ENCODE measurements at places on chromosomes 4 and X.

DNA sequence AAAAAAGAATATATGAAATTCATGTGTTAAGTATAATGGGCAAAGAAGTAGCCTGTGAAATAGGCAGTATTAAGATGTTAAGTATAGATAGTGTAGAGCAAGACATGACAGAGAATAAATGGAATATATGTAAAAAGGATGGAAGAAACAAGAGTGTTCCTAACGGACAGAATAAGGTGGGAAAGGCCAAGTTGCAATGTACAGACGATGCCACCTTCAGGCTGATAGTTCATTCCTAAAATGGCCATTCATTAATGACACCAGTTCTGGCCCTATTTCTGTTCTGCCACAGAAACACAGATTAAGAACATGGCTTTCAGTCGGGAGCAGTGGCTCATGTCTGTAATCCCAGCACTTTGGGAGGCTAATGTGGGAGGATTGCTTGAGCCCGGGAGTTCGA lies 4.4 kb upstream of the FAM184B start:
- no peak for DNase-seq

- DNase-seq = no peak
These were observed 431.8 kb downstream of the BCOR start for GRCh38 chrX:39665830-39666518.

GRCh38 chrX:52979568-52979967 lies 21.2 kb upstream of the FAM156A start:
- no peak for DNase-seq

GRCh38 chr4:13054420-13054970 lies 429.6 kb downstream of the RAB28 start:
- DNase-seq = no peak

GRCh38 chr4:157818946-157819692 lies 353.7 kb downstream of the GASK1B start:
- DNase-seq = no peak

DNA sequence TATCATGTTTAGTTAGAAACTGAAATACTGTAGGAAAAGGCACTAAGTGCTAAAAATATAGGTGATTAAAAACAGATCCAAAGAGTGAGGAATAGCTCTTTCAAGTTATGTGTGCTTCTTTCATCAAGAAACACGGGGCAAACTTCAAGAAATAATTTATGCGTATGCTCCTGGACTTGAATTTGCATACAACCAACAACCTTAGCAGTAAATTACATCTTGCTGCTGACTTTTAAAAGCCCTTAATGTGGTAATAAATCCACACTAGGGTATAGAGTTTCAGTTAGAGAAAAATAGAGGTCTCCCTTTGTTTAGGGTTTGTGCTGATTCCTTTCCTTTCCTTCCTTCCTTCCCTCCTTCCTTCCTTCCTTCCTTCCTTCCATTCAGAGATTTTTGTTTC lies 94.5 kb upstream of the GC start:
- no peak for DNase-seq

GRCh38 chrX:1835056-1835455 lies 220.2 kb downstream of the ASMT start:
- no peak for DNase-seq

GRCh38 chr4:185797018-185797417 lies 15.0 kb downstream of the SORBS2 start:
- DNase-seq = no peak

DNA sequence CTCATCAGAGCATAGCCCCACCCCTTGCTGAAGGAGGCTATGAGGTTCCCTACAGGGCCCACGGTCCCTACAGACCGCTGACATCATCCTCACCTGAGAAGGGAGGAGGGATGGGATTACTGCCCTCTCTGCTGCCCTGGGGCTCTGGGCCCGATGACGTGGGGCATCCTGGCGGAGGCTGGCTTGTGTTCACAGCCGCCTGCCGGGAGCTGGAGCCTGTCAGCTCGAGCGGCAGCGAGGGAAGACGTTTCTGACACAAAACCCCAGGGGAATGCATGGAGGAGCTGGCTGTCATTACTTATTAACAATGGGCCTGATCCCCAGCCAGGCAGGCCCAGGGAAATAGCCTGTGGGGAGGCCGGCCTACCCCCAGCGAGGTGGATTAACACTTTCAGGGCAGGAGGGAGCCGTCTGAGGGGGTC lies 106.6 kb upstream of the ATP6AP2 start:
- no peak for DNase-seq

- DNase-seq = no peak
These were observed 3.1 kb downstream of the ZNF185 start for GRCh38 chrX:152900937-152901445.

- DNase-seq = no peak
These were observed 13.9 kb upstream of the SCML2 start for GRCh38 chrX:18368402-18368801.

DNA sequence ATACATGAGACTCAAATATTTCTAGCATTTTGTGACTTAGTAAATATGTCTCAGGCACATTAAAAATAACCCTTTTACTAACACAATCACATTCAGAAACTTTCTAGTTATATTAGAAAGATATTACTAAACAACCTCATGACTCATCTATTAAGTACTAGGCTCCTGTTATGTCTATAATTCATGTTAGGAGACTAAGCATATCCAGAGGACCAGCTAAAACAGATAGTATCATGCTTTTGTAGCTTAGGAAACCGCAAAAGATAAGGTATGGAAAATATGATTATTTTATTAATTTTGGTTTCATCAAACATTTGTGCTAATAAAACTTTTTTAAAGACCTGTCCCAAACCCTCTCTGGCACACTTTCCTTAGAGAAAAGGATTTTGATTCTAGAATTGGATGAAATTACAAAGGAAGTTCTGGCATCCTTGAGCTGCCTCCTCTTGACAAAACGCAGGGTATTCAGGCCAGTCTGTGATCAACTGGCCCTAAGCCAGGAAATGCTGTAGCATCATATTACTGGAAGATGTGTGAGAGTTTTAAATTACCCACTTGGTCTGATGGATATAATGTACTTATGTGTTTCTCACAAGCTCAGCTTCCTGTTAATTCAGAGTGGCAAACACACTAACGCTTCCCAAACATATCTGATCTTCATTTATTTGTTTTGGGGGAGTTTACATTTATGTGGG lies 60.4 kb downstream of the NRK start:
- no peak for DNase-seq

- DNase-seq = no peak
These were observed 71.3 kb downstream of the MAP3K15 start for GRCh38 chrX:19443869-19444526.

DNA sequence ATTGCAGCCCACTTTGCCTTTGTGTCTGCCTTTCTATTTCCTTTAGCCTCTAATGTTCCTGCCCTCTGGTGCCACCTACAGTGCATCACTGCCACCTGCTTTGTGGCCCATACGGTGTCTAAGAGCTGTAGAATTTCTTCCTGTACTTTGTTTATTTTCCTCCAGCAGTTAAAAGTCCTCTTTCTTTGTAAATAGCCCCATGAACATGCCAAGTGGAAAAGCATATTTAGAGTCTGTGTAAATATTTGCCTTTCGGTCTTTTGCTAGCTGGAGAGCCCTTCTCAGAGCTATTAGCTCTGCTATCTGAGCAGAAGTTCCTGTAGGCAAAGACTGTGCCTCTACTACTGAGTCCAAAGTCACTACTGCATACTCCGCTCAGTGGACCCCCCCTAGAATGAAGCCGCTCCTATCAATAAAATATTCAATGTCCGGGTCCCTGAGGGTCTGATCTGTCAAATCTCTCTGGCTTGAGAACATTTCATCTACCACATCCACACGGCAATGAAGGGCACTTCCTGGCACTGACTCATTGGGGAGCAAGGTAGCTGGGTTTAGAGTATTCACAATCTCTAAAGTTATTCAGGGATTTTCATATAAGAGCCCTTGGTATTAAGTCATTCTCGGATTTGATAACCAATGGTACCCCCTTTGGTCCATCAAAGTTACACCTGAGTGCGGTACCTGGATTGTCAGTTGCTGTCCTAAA lies 36.3 kb downstream of the SULT1E1 start:
- DNase-seq = no peak

- no peak for DNase-seq
These were observed 144.0 kb upstream of the ADAMTS3 start for GRCh38 chr4:72712997-72713396.

GRCh38 chr4:151324752-151325110 lies 674 bp downstream of the SH3D19 start:
- no peak for DNase-seq

Measured in NCI-H2081 treated with DMSO at 0.1 percent for 48 hours (cell line).